Putamen (tissue), 1 donor: ENCODE measurements at places on chromosomes 2 and 18.

DNA sequence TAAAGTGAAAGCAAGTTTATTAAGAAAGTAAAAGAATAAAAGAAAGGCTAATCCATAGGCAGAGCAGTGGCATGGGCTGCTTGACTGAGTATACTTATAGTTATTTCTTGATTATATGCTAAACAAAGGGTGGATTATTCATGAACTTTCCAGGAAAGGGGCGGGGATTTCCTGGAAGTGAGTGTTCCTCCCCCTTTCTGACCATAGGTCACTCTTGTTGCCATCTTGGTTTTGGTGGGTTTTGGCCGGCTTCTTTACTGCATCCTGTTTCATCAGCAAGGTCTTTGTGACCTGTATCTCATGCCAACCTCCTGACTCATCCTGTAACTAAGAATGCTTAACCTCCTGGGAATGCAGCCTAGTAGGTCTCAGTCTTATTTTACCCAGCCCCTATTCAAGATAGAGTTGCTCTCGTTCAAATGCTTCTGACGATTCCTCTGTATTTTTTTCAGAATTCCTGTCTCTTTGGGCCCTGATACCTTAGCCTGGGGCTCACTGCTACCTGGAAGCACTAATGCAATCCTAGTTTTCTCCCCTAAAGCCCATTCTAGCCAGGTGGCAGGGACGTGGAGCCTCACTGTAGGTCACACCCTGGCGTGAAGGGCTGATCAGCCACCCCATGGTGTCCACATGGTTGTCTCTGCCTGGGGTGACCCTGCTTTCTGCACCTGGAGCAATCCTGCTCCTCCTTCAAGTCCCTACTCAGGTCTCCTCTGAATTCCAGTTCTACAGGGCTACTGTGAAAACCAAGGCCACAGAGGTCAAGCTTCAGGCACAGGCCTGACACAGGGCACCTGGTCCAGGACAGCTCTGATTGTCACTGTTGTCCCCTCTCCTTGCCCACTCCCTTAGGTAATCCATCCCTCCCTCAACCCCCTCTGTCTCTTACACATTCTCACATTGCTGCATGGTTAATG, 6.0 kb upstream of the SLC35F6 start:
- DNase-seq, result no peak

GRCh38 chr2:237786936-237787335, 11.6 kb upstream of the RBM44 start:
- no peak for DNase-seq

DNA sequence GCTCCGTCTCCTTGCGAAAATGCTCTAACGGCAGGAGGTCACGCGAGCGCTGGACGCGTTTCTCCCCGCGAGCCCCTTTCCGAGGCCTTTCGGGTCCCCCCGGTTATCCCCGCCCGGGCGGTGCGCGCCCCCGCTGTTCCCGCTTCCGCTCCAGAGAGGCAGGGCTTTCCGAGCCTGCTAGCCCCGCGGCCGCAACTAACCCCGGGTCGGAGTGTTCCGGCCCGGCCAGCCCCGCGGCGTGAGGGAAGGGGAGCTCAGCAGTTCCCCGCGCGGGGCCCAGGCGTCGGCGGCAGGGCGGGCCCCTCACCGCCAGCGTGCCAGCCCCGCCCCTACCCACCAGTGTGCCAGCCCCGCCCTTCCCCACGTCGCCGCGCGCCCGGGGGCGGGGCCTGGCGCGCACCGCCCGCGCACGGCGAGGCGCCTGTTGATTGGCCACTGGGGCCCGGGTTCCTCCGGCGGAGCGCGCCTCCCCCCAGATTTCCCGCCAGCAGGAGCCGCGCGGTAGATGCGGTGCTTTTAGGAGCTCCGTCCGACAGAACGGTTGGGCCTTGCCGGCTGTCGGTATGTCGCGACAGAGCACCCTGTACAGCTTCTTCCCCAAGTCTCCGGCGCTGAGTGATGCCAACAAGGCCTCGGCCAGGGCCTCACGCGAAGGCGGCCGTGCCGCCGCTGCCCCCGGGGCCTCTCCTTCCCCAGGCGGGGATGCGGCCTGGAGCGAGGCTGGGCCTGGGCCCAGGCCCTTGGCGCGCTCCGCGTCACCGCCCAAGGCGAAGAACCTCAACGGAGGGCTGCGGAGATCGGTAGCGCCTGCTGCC, at the start of gene MSH6:
Gene MSH6, plus strand, starts transcription at position 475 of the 815 bp plus-strand sequence. Its CDS starts 89 bp downstream, at position 564.
- peak; percentile 95 for DNase-seq

DNA sequence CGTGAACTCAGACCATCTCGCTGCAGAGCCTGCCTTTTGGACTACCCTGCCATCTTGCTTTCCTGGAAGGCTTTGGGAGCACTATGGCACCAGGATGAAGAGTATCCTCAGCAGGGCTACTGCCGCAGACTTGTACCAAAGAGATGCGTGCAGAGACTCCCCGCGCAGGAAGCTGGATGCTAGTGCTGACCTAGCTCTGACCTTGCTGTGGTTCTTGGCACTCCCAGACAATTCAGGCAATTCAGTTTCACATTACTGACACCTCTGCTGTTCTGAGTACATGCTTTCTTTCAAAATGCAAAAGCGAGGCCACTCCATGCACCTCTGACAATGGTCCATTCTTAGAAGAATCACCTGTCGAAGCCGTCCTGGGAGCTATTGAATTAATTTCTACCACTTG, 251.5 kb upstream of the MEX3C start:
- no peak for DNase-seq
